ENCODE measurements at places on chromosomes 3 and 15.

DNA sequence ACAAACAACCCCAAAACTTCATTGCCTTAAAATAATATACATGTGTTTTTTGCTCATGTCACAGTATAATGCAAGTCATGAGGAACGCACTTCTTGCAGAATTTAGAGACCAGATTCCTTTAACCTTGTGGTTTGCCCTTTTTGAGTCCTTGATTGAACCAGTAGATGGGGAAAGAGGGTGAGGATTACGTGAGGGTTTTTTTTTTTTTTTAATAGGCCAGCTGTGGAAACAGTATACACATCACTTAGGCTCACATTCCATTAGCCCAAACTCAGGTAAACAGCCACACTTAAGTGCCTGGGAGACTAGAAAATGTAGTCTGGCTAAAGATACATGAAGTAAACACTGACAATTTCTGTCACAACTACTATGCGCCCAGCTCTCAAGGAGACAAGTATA, 114.9 kb upstream of the MLF1 start:
- no peak for DNase-seq

- DNase-seq, result no peak
These were observed 116.8 kb downstream of the AKAP13 start for GRCh38 chr15:85497172-85497569.

DNA sequence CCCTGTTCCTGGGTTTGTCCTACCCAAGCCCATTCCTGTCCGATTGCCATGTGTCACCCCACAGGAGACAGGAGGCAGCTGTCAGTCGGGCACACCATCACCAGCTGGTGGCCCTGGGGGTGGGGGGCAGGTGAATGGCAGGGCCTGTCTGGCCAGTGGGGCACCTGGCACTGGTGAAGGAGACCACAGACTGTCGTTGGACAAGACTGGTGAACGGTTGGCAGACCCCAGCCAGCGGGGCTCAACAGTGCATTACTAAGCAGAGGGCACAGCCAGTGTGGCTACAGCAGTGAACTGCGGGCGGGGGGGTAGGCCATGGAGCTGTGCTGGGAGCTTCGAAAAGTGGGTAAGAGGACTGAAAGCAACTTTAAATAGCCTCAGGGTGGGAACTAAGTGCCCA, 2.1 kb downstream of the SEMA7A start:
- no peak for DNase-seq

DNA sequence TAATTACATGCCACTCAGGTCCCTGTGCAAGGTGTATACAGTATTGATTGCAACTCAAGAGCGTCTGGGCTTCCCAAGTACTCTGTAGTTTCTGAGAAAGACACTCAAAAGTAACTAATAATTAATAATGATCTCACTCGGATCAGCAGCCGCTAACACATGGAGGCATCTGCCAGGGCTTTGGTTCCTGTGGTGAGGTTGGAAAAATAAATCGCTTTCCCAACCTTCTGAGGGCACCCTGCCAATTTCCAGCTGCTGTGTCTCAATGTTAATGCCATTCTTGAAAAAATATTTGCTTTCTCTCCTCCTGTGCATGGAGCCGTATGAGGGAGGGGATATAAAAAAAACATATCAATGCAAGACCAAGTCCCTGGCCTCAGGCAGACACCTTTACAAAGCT, 116.5 kb upstream of the SLC2A2 start:
- DNase-seq, result peak; percentile 35

DNA sequence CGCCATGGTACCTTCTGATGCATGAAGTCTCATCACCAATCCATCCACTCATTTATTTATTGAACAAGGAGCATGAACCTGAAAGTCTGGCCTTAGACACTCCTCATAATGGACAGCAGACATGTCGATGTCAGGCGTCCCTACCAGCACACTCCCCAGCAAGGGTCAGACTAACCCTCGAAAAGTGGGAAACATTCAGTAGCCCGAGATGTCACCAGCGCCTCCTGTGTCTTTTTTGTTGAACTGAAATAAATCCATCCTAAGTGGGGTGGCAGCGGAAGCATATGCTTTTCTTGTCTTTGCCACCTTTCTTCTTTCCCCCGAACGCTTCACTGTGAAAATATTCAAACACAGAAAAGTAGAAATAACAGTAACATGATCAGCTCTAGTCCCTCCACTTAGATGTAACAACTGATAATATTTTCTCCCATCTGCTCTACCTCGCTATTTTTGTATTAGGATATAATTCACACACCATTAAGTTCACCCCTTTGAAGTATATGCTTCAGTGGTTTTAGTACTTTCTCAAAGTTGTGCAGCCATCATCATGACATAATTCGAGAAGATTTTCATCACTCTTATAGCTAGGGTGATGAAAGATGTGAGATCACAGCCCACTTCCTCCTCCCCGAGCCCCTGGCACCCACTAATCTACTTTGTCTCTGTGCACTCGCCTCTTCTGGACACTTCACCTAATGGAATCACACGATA, 121.6 kb downstream of the ADAMTS17 start:
- no peak for DNase-seq

- DNase-seq, result no peak
These were observed 45.0 kb downstream of the RFTN1 start for GRCh38 chr3:16468336-16469098.

Measured in Daoy (cell line).